Activated T-helper 1 cell treated with anti-CD3 and anti-CD28 coated beads, Interleukin-2, amount 50 U/mL, for 16 hours (primary cell): ENCODE measurements at places on chromosomes 3 and 15.

DNA sequence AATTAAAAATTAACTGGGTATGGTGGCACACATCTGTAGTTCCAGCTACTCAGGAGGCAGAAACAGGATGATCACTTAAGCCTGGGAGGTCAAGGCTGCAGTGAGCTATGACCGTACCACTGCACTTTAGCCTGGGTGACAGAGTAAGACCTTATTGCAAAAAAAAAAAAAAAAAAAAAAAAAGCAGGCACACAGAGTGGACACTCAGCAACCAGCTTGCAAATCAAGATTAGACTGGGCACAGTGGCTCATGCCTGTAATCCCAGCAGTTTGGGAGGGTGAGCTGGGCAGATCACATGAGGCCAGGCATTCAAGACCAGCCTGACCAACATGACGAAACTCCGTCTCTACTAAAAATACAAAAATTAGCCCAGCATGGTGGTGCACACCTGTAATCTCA, 5.4 kb downstream of the CLN6 start:
- DNase-seq, result no peak

DNA sequence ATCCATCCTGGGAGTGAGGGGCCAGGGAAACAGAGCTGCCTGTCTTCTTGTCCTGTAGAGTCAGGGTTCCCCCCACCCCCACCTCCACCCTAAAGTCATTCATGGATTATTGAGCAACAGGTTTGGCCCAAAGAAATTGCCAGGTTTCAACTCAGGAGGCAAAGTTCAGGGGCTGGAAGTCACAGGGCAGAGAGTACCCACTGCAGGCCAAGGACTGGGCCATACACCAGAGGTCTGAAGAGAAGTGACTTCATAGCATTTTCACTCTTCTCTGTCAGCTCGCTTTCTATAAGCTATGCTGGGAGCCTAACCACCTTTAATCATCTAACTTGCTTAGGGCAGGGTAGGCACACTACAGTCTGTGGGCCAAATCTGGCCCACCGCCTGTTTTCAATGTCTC, 50.1 kb downstream of the STARD5 start:
- no peak for DNase-seq

DNA sequence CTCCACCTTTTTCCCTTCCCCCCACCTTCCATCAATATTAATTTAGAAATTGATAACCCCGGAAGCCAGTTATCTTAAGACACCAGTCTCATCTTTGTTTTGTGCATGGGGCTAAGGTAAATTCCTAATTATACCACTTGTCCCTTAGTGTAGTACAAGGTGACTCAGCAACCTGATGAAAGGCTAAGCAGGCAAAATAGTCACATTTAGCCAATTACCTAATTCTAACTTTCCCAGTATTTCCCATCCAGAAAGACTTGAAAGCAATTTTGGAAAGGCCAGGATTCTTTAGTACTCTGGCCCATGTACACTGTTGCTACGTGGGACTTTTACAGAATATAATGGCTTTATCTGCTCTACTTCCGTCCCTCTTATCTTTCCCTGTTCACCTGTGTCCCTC, 72.6 kb downstream of the SETD5 start:
- no peak for DNase-seq

- no peak for DNase-seq
Measured at GRCh38 chr3:150739877-150740645, 22.9 kb downstream of the SIAH2 start.

DNA sequence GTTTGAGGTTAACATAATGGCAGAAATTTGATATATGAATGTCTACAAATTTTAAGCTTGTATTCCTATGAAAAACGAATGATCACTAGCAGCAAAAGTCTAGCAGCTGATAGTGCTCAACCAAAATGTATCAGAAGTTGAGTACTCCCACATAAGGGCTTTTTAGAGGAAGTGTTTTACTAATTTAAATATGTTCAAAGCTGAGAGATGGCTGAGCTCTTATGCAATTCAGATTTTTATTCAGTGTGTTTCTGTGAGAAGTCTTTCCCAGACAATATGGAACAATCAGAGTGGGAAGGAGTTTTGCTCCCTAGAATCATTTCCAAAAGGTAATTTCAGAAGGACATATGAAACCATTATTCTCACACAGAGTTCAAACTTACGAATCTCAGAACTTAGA, 327.0 kb downstream of the ZPLD1 start:
- DNase-seq, result no peak

DNA sequence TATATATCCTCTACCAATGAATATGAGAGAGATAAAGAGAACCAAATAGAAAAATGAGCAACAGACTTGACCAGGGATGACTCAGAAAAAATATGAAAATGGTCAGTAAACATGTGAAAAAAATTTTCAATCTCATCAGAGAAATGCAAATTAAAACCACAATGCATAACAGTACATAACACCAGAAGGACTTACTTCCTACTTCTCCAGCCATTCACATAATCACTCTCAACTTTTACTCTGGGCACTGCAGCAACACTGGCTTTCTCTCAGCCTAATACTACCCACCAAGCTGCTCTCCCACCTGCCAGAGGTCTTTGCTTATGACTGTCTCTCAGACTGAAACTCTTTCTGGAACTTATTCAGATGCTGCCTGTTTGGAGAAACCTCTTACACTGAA, 49.4 kb downstream of the DPH6 start:
- no peak for DNase-seq

DNA sequence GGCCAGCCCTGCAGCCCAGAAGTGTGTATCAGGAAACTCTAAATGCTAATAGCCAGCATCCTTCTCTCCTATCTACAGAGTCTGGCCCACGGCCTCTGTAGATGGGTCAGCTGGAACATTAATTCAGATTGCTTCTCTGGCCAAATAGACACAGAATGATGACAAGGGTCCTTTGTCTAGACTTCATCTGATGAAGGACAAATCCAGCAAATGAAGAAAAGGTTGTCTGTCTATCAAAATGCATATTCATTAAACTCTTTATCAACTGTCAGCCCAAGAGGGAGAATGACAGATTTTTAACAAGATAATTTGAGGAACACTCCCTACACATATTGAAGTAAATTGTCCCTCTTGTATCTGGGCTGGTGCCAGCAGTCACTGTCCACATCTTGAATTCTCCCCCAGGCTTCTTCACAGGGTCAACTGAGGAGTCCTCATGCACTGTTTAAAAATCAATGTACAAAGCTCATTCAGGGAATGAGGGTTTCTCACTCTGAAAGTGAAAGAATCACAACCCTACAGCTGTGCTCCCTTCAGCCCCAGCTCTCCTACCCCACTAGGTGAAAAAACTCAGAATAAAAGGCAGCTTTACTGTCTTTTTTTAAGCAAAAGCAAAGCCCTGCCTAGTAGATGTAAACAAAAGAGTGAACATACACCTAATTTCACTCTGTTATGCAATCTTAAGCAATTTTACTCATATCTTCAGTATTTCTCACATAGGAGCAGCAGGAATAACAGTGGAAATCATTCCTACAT, 507.7 kb downstream of the IGSF11 start:
- DNase-seq, result no peak

GRCh38 chr3:89227218-89227617, 119.8 kb downstream of the EPHA3 start:
- DNase-seq, result no peak

- DNase-seq, result no peak
Measured at GRCh38 chr15:97881346-97881965, 79.0 kb upstream of the ARRDC4 start.

DNA sequence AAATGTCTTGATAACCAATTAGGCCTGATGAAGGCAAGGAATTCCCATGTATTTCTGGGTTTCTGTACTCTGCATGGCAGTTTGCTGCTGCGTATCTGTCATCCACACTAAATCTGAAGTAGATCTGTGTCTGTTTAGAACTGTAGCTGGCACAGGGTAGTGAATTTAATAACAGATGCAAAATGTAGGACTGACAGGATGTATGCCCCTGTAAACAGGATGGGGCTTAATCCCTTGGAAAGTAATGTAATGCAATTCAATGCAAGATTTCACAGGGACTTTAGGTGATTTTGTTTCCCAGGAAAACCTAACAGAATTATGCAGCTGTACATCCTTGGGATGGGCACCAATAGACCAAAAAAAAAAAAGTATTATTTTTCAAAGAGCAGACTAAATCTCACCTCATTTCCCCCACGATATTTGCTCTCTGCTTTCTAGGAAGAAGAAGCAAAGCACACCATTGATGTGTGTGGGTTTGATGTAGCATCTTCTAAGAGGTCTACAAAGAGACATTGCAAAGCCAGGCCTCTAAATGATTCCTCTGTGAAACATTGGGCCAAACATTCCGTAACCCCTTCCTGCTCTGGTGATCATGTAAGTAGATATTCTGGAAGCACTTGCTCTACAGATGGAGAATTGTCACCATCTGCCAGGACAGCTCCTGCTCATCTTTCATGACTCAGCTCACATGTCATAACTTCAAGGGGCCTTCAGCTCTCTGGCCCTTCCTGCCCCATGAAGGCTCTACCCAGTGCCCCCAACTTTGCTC, 464.3 kb upstream of the RGMA start:
- DNase-seq, result no peak

GRCh38 chr15:59304034-59304795, 68.5 kb downstream of the MYO1E start:
- DNase-seq, result no peak

DNA sequence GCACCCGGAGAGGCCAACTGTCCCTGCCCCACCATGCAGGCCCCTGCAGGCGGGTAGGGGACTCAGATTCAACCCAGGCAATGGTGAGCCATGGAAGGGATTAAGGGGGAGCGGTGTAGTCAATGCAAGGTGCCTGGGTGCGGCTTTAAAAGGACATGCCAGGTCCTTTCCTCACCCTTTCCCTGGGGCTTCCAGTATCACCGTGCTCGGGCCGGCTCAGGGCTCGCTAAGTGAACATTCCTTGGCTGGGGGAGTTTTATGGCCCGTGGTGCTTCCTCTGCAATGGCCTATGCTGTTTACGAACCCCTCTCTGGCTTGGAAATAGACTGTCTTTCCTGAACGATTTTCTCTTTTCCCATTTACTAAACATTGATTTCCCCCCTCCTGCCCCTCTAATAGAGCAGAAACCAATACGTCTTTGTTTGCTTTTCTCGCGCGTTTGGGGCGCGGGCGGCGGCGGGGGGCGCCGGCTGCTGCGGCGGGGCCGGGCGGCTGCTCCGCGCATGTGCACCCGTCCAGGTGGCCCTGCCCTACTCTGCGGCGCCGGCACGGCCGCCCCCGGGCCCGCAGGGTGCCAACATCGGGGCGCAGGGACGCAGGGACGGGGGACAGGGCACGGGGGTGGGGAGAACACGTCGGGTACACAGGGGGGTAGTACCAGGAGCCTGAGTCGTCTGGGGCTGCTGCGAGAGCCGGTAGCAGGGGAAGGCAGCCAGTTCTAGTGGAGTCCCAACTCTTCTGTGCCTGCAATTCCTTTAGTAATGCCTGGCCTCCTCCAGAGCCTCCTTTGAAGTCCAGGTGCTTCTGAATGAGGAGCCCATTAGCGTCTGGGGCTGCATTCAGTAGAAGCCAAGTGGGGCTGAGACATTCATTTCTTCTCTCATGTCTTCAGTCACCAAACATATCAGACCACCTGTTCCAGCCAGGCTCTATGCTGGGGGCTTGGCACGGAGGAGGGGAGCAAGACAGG, 26.9 kb upstream of the CACNA2D2 start:
- DNase-seq, result no peak

GRCh38 chr3:59854061-59854709, 804.4 kb upstream of the CFAP20DC start:
- DNase-seq, result no peak

GRCh38 chr3:98778852-98779413, 15.8 kb downstream of the ST3GAL6 start:
- no peak for DNase-seq

DNA sequence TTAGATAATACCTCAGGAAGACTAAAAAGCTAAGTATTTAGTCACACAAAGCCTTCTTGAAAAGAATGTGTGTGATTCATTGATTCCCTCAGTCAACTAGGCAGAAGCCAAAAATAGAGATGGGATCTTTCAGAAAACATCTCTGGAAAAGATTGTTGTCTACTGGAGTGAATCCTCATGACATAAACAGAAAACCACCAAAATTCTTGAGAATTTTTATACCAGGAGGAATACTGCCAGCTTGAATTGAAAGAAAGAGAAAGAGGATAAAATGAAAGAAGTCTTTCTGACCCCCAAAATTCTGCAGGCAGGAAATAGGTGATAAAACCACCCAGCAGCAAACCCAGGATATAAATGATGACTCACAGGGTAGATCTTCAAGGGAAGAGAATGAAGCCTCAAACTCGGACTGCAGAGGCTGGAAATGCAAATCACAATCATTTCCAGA, 363.1 kb upstream of the PLSCR5 start:
- no peak for DNase-seq

GRCh38 chr3:71903936-71904335, 119.0 kb upstream of the PROK2 start:
- DNase-seq, result no peak
